ENCODE measurements at places on chromosomes 4 and X. TPM values are rescaled to one million over a fixed set of nuclear protein-coding genes. Genes with fewer than 3 reads are reported as not detected.

The SUPT20HL2 gene
- not detected for total RNA-seq

The USP51 gene
- total RNA-seq = 1.2 TPM

The MID1 gene
- 19.7 TPM for total RNA-seq

The HERC5 gene
- 5.1 TPM for total RNA-seq

The PPP3CA gene
- 52.7 TPM for total RNA-seq

The TMEM35A gene
- total RNA-seq = 5.1 TPM

The C4orf51 gene
- not detected for total RNA-seq

The MAGEA12 gene
- not detected for total RNA-seq

The RLIM gene
- total RNA-seq = 66.3 TPM

The CORIN gene
- 0.85 TPM for total RNA-seq

The SPARCL1 gene
- 0.56 TPM for total RNA-seq

The ETDB gene
- not detected for total RNA-seq

The UGT2B7 gene
- total RNA-seq = 0.85 TPM

Measured in regular cardiac myocyte (primary cell).